NCI-H146 (cell line): ENCODE measurements at places on chromosomes 5 and 9.
A peak's percentile ranks its signal among the peaks of the same experiment; 100 is the strongest.

DNA sequence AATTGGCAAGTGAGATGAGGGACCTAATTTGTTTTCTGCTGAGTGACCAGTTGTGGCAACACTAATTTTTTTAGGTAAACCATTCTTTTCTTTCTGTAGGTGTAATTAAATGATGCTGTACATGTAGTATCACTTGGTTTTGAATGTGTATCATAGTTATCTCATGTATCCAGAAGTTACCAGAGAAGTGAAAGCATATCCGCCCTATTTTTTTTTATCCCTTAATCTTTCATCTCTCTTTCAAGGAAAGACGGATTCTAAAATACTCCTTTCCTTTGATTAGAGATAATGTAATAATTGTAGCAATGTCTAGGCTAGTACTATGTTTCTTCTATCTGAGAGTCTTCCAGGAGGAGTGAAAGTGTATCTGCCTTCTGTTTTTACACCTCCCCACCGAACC, 7.1 kb downstream of the KDM3B start:
- no peak for DNase-seq

GRCh38 chr5:93226202-93226735, 354.8 kb downstream of the NR2F1-AS1 start:
- no peak for DNase-seq

- no peak for DNase-seq
Observed at GRCh38 chr9:97990259-97990658, 7.1 kb downstream of the ANP32B start.

- no peak for DNase-seq
Observed at GRCh38 chr5:68628082-68628814, 412.7 kb downstream of the PIK3R1 start.

GRCh38 chr5:96651948-96652753, 10.0 kb upstream of the CAST start:
- DNase-seq = peak; percentile 4

DNA sequence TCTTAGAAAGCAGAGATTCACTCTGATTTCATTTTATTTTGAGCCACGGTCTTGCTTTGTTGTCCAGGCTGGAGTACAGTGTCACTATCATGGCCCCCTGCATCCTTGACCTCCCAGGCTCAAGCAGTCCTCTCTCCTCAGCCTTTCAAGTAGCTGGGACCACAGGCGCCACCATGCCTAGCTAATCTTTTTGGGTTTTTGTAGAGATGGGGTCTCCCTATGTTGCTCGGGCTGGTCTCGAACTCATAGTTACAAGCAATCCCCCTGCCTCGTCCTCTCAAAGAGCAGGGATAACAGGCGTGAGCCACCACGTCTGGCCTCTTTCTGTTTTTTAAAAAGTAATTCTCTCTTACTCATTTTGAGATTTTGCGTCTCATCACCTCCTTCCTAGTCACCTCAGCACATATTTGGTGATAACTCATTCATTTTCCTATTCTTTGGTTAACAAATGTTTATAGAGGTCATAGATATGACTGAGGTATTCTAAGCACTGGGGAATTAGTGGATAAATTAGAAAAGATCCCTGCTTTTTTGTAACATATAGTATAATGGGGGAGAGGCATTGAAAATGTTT, 10.8 kb upstream of the DCP2 start:
- DNase-seq = no peak

DNA sequence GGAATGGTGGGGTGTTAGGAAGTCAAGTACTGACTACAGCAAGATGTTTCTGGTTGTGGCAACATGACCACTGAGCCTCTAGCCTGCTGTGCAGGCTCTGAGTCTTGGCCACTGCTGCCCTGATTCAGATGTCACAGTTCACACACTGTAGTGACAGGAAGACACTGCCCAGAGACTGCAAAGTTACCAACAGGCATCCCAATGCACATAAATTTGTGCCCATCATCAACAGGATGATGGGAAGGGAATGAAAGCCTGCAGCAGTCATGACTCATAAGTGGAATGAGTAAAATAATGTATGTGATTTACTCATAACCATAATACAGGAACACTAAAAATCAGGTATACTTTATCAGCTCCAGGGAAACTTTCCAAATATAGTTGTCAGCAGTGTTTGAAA, 251.6 kb upstream of the HAPLN1 start:
- no peak for DNase-seq

DNA sequence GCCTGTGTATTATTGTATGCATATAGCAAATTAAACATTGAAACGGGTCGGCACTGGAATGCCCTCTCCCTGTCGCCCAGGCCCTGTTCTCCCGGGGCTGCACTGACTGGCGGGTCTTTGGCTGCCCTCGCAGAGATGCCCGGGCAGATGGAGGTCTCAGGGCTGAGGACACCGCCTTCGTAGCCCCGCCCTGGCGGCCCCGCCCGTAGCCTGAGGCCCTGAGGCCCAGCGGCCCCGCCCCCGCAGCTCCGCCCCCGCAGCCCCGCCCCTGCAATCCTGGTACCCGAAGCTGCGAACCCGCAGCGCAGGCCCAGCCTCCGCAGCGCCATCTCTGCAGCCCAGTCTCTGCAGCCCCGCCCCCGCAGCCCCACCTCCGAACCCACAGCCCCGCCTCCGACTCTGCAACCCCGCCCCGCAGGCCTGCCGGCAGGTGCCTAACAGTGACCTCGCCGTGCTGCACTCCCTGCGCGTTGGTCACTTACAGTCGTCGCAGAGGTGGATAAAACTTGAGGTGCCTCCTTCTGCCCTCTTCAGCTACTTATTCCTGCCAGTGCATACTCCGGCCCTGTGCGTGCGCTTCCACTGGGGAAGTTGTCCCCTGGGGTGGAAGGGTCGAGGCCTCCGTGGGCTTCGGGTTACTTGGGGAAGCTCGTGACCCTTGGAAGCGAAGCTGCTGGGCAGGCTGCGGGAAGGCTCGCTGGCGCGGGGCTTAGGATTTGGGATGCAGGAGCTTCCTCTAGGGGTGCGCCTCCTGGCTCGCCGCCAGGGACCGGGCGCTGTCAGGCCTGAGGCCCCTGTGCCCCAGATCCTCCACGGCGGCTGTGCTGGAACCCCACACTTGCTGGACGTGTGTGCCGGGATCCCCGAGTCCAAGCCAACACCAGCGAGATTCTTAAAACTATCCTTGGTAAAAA, 72.3 kb downstream of the ICE1 start:
- DNase-seq = peak; percentile 11

DNA sequence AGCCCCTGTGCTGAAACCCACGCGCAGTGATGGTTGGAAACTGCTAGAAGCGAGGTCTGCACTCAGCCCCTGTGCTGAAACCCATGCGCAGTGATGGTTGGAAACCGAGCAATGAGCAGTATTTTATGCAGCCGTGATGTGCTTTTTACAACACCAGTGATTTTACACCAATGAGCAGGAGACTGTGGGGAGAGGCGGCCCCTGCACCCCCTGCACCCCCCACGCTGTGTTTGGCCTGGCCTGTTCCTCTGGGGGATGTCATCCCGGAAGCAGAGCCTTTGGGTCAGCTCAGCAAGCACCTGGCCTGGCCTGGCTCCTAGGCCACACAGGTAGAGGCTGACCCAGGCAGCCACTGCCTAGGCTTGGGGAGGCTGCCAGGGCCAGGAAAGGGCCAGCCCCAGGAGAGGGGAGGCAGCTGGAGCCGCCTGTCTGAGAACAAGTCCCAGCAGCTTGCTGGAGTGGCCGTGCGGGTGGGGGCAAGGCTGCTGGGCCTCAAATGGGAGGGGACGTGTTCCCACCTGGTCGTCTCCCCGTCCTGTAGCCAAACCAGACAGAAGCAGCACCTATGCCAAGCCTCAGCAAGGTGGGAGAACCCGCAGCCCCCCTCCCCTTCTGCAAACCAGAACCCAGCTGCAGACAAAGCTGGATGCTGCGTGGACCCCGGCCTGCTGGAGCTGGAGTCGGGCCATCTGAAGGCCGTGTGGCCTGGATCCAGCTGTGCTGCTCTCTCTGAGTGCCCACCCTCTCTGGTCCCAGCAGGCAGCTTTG, 46.8 kb downstream of the DBH start:
- no peak for DNase-seq

GRCh38 chr5:64165500-64166200, at the start of gene RNF180:
TSS of gene RNF180 (plus strand) at chr5:64165843. CDS start at chr5:64200808, 34,965 bp downstream.
- peak; percentile 41 for DNase-seq

- no peak for DNase-seq
Observed at GRCh38 chr9:33381231-33381791, 21.1 kb downstream of the AQP7 start.

DNA sequence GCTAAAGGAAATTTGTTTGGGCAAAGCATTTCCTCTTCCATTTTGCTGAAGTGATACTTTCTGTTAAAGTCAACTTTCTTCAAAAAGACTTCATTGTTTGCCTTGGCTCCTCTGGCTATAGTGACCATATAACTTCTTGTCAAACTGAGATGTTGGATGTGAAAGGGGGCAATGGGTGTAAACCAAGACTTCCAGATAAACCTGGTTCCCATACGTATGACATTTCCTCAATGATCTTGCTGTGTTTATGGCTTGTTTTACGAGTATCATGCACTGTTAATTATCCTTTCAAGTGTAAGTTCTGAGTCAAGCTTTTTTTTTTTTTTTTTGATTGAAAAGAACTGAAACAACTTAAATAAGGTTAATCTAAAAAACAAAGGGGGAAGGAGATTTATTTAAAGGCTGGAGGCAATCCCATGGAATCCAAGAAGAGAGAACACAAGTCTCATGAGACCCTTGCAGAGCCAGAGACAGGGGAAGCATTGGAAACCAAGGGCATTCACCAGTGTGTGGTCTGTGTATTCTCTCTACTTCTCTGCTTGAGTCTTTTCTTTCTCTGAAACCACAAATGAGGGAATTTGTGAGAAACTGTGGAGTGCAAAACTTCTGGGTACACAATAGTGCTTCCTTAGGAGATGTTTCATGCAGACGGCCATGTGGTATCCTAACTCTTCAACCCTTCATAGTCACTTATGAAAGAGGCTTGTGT, 335.3 kb downstream of the RAB3C start:
- DNase-seq = no peak

DNA sequence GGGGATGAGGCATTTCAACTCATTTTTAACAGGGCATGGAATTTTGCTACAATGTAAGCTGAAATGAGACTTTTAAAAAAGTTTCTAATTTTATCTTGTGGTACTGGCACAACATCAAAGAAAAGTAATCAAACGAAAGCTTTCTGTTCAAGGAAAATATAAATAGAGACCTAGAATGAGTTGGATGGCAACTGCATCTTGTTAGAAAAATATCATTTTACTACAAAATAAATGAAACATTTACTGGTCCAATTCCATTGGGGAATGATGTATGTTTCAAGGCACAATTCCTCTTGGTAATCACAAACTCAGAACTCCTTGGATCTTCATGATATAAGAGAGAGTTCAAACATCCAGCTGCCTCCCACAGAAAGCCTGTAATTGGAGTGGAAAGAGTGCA, 102.8 kb downstream of the HMHB1 start:
- no peak for DNase-seq

GRCh38 chr9:112555844-112556482, 69.3 kb downstream of the KIAA1958 start:
- DNase-seq = no peak

DNA sequence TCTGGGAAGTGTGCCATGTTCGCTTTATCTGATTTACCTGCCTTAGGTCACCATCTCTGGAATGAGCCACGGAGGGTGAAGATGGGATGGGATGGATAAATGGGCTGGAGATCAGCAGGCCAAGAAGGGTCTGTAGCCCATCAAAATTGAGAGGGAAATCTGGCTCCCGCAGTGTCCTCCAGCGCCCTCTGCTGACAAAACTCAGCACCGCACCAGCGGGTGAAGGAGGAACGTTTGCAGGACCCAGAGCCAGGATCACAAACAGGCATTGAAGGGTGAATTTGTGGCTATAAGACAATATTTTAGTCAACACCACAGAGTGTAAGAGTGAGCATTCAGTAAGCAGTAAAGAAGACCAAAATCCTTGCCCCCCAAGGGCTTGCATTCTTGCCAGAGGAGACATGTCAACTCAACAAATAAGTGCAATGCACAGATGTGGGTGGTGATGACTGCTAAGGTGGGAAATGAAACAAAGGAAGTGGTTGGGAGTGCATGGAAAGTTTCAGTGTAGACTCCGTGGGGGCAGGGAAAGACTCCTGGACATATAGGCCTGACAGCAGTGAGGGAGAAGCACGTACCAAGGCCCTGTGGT, 124.4 kb downstream of the TENT4A start:
- no peak for DNase-seq

DNA sequence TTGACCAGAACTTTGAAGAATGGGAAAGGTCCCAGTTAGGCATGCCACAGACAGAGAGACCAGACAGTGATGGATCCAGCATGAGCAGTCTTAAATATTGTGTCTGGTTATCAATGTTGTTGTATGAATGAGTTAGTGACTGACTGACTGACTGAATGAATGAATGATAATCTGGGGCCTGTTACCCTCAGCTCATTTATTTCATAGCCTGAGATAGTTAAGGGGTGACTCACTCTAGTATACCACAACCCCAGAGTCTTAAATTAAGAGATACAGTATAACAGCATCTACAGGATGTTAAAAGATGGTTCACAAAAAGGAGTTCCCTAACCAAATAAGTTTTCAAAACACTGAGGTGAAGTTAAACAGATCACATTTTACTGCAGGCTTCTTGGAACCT, 133.5 kb downstream of the SGCD start:
- no peak for DNase-seq
